AG08395 (cell line): ENCODE measurements at places on chromosomes 12 and 14.
A peak's percentile ranks its signal among the peaks of the same experiment; 100 is the strongest.

GRCh38 chr14:79275292-79275655, 936.0 kb downstream of the DIO2 start:
- no peak for DNase-seq

DNA sequence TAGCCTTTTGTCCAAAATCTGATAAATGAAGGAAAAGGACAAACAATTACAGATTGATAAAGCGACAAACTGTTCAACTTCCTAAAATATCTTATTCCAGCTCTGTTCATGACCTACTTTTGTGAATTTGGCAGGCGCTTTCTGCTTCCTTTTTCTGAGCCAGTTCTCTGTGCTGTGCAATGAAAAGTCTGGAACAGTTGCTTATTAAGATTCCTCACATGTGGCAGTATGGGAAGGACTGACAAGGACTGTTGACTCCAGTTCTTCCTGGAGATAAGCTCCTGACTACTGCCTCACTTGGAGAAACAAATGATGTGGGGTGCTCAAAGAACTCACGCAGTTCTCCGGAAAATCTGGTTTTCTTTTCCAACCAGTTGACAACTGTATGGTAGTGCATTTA, 58.3 kb upstream of the ANP32D start:
- DNase-seq = no peak

GRCh38 chr12:108514468-108514972, 557 bp upstream of the FICD start:
- no peak for DNase-seq

GRCh38 chr12:19572920-19573558, 133.7 kb downstream of the AEBP2 start:
- DNase-seq = peak; percentile 20

GRCh38 chr12:54032627-54033100, at the start of gene HOXC5:
TSS of gene HOXC5 (plus strand) at chr12:54033050. CDS start at chr12:54033123, 73 bp downstream.
- DNase-seq = peak; percentile 81

DNA sequence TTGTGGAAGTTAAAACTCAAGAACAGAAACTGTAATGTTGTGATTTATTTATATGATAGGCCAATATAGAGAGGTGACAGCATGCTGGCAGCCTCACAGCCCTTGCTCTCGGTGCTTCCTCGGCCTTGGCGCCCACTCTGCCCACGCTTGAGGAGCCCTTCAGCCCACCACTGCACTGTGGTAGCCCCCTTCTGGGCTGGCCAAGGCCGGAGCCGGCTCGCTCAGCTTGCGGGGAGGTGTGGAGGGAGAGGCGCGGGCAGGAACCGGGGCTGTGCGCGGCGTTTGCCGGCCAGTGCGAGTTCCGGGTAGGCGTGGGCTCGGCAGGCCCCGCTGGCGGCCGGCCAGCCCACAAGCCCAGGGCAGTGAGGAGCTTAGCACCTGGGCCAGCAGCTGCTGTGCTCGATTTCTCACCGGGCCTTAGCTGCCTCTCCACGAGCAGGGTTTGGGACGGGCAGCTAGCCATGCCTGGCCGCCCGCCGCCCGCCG, 65.8 kb upstream of the SLC8A3 start:
- no peak for DNase-seq

DNA sequence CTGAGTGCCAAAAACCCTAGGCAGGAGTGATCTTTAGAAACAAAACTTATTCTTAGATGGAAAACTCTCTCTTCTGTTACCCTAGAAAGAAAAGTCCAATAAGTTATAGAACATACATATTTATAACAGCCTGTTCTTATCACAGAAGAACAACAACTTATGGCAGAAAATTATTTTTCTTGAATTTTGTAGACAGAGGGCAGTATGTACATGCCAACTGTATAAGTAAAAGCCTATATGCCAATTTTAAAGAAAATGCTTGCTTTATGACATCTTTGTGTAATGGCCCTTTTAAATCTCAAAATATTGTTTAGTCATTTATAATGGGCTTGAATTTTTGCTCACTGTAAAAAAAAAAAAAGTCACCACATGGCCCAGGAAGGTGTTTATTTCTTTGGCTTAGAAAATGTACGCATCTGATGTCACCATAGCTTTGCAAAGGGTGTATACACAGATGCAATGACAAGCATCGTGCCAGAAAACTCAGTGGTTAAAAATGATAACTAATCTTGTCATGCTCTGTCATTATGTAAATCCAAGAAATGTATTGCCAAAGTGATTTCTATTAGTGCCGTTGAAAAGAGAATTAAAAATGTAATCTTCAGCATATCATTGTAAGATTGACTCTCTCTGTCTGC, 38.3 kb upstream of the GRIP1 start:
- DNase-seq = no peak

GRCh38 chr14:61838661-61839245, 76.5 kb downstream of the SNAPC1 start:
- DNase-seq = no peak

DNA sequence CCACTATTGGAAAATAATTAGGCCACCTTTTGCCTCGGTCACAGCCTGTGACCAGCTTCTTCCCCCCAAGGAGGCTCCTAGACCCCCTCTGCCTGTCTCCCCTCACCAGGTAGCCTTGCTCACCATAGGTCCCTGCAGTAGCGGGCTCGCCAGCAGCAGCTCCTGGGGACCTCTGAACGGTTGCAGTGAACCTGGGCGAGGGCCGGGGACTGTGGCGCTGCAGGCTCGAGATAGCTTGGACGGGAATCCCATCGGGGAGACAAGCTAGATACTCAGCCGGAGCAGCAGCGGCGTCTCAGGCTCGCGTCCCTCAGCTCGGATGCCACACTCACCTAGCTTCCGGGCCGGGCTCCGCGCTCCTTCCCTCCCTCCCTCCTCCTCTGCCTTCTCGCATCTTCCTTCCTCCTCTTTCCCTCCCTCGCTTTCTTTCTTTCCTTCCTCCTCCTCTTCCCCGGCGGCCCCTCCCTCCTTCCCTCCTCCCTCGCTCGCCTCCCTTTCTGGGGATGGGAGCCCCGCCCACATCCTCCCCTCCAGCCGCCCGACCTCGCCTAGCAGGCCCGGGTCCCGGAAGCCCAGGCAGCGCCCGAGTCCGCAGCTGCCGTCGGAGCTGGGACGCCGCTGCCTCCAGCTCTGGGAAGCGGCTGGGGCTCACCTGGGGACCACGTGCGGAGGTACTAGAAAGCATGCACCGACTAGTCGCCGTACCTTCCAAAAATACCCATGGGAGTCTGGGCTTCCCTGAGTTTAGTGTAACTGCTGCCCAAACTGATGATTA, at the start of gene BMP4:
Gene BMP4 (minus strand): TSS at position 399 of the 775 bp plus-strand sequence. CDS start 4,603 bp downstream, outside the sequence.
- no peak for DNase-seq

DNA sequence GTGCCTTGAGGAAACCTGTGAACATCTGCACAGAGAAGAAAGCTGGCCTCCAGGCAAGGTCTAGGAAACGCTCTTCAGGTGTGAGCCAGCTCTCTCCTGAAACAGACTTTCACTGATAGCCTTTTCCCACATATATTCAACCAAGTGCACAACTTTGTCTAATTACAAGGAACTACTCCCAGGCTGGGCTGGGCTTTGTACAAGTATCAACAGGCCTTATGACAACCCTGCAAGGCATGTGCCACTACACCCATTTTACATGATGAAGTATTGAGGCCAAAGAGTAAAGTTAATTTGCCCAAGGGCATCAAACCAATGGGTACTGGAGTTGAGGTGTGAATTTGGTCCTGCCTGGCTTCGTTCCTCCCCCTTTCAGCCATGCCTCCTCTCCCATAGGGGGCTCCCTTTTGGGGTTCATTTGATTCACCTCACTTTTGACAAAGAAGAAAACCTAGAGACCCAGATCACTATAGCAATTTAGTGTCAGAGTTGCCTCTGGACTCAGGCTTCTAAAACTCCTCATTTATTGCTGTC, 2.1 kb downstream of the CSRP2 start:
- DNase-seq = no peak

- DNase-seq = no peak
These were observed 135.0 kb downstream of the FBXL14 start for GRCh38 chr12:1459339-1459738.

DNA sequence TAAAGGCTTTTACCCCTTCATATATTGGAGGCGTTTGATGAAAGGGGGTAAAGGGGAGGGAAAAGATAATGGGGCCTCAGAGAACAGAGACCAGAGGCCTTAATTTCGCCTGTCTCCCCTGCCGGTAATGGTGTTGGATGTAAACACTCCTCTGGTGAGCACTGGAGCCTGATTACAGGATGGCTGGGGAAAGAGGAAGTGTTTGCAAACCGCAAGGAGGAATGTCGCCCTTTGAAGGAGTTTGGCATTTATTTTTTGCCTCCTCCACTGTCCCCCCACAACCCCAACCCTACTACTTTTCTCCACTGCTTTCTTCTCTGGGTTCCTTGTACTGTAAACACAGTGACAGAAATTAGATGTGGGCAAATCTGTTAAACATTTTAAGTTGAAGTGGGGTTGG, 211.9 kb upstream of the TBX3 start:
- DNase-seq = no peak
